ENCODE measurements at places on chromosomes 4 and X. TPM values are rescaled to one million over a fixed set of nuclear protein-coding genes. Genes with fewer than 3 reads are reported as not detected.

SPANXN4 gene
- total RNA-seq = not detected

NAP1L3 gene
- not detected for total RNA-seq

GRPEL1 gene
- 40.4 TPM for total RNA-seq

SAGE1 gene
- not detected for total RNA-seq

GLUD2 gene
- total RNA-seq = 19.6 TPM

FGF13 gene
- not detected for total RNA-seq

SPON2 gene
- 2.4 TPM for total RNA-seq

ARMCX2 gene
- not detected for total RNA-seq

All from Calu3 (cell line).